ENCODE measurements at places on chromosomes 5 and 9.

- DNase-seq: no peak
Observed at GRCh38 chr9:108535526-108535925, 320.3 kb downstream of the ACTL7B start.

GRCh38 chr5:10442576-10442975 is 897 bp downstream of the ROPN1L start:
- no peak for DNase-seq

DNA sequence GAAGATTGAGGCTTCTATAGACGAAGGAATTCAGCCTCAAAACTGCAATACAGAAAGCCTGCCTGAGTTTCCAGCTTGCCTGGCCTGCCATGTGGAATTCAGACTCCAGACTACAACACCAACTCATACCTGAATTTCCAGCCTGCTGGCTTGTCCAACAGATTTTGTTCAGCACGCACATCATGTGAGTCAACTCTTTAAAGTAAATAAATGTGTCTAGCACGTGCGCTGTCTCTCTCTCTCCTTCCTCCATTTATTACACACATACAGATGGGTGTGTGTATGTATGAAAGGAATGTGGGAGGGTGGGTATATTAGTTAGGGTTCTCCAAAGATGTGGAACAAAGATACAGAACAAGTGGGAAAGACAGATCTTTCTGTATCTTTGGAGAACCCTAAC is 82.4 kb upstream of the TAS2R1 start:
- DNase-seq: peak; percentile 90

DNA sequence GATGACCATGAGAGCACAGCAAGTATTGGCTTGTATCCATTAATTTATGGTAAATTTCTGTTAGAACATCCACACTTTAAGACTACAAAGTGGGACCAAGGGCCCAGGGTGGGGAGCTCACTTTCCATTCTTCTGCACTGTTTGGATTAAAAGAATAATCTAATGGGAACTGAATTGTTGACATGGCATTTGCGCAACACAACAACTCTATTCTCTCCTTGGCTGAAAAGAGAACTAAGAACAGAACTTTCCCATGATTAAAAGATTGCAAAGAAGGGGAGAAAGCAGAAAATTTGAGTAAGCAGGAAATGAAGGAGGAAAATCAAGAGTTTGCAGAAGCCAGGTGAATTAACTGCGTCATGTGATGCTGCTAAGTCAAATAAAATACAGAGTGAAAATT is 143.4 kb downstream of the HINT1 start:
- DNase-seq: no peak

DNA sequence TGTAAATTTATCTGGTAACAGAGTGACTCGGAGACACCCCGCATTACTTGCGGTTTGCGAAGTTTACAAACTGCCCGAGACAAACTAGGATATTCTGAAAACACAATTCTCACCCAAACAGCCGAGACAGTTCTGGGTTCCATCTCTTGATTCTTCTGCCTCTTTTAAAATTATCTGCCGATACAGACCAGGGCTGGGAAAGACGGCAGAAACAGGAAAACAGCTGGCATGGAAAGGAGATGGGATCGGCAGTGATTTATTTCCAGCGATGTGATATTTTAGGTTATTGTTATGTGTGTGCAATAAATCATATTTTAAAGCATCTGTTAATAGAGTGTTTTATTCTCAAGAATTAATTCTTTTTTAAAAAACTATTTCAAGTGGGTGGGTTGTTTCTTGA is 93.3 kb upstream of the LMX1B start:
- DNase-seq: no peak

DNA sequence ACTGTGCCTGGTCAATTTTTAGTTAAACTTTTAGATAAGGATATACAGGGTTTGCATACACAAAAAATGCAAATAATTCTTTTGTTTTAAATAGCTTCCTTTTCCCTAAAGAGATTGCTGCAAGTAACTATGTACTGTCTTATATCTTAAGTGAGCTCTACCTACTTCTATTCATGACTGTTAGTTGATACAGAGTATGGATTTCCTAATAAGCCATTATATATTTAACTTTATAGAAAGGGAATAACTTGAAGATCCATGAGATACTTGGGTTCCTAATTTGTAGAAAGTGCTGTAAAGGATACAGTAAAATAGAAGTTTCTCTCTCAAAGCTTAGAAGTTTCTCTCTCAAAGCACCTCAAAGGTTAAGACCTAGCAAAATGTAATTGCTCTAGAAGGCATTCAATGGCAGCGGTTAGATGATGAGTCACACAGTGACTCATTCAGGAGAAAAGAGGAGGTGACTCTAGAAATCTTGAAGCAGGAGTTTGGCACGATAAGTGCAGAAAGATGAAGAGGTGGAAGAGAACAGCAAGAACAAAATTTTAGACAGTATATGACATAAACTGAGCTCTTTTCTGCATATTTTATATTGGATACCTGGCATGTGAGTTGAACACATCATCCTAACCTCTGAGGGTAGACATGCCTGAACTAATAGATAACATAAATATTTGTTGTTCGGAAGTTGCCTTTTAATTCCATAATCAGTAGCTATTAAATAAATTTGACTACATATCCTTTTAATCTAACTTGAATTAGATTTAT is 5.5 kb upstream of the DNAJC21 start:
- peak; percentile 57 for DNase-seq

DNA sequence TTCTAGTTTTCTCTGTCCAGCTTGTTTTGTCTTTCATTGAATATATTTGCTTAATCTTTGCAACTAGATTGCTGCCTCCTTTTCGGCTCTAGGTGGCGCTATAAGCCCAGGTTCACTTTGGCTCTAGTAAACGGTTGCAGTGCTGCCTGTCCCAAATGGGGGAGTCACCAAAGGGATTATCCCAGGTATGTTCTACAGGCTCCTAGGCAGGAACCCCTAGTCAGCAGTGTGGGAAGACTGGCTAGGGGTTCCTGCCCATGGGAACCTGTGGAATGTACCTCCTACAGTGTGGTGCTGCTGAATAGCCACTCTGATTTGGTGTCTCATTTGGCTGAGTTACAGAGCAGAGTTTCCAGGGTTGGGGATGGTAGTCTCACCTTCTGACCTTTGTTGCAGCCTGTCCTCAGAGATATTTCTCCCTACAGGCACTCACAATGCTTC is 85.2 kb downstream of the ARSB start:
- DNase-seq: no peak

DNA sequence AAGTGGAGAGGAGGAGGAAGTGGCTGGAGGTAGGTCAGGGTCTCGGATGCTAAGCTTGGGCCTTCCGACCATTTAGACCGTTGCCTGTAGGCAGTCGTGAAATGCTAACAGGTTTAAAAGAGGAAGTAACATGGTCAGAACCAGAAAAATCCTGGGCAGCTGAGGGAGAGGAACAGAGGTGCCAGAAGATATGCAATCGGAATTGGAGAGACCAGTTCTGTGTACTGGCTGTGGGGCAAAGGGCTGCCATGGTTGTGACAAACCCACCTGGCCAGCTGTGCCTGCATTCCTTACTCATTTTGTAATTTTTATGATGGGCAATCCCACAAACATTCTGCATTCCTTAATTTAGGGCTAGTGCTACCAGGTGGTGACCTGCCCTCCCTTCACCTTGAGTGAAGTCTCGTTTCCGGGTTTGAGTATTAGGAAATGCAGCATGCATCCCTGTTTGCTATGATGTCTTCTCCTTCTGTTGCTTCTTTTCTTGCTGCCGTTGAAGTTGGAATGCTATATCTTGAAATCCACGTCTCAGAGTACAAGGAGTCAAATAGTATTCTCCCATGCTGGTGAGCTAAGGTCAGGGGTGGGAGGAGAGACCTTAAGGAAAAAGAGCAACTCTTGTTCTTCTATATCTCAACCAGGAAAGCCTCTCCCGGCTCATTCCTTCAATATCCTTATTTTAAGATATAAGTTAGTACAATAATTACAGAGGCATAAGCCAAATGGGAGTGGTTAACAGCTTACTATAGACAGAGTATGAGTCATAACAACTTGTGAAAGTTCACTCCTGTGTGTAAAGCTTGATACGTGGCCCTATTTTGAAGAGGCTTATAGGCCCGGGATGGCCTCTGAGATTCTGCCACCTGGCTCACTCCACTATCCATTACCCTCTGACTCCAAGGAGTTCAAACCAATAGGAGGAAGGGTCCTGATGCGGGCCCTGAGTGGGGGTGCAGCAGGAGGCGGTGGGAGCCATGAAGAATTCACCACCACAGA is 37.0 kb downstream of the B4GALT1 start:
- no peak for DNase-seq

- no peak for DNase-seq
Observed at GRCh38 chr9:72540348-72540873, 19.0 kb downstream of the TMC1 start.

GRCh38 chr5:113112435-113112834 is 135.8 kb downstream of the DCP2 start:
- no peak for DNase-seq

GRCh38 chr5:159645179-159645846 is 271.0 kb upstream of the ADRA1B start:
- no peak for DNase-seq

- DNase-seq: no peak
Observed at GRCh38 chr5:62938927-62939326, 360.3 kb downstream of the LRRC70 start.

DNA sequence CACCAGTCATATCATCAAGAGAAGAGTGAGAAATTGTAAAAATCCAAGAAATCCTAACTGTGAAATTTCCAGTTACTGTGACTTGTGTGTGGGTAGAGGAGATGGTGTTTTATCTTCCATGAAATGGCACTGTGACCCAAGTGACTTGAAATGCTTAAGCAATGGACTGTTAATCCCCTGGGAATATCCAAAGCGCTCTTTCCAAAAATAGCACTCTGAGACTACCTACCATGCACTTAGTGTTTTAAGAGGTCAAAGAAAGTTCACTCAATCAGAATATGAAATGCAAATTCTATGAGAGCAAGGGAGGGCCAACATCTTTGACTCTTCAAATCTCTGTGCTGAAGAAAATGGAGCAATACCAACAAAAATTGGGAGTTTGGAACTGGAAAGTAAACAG is 244.0 kb downstream of the GABRB2 start:
- DNase-seq: no peak

GRCh38 chr9:81076131-81076530 is 613.2 kb downstream of the TLE1 start:
- DNase-seq: no peak

GRCh38 chr5:5135957-5136676 is 4.0 kb upstream of the ADAMTS16 start:
- no peak for DNase-seq

DNA sequence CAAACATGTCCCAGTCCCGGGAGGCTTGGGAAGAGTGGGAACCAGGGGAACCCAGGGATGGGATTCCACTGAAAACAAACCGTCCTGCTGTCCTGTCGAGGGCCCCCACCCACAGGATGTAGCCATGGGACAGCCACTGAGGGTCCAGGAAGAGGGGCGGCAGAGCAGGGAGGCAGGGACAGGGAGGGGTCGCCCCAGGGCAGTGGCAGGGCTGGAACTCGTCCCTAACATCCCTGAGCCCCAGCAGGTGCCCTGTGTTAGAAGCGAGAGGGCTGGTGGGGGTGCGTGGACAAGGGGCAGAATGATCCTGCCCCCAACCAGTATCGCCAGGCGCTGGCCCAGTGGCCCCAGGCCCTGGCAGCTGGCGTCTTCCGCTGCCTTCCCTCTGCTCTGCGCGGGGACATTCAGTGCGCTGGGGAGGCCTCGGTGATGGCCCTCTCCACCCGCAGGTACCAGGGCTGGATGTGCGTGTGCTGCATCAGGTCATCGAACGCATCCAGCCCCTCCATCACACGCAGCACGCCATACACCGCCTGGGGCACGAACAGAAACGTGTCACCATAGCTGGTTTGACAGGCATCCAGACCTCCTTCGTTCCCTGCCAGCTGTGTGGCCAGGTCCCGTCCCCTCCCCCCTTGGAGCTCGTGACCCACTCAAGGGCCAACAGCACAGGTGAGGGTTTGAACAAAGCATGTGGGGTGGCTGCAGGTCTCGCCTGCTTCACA is 6.6 kb downstream of the PTGES2 start:
- DNase-seq: no peak

DNA sequence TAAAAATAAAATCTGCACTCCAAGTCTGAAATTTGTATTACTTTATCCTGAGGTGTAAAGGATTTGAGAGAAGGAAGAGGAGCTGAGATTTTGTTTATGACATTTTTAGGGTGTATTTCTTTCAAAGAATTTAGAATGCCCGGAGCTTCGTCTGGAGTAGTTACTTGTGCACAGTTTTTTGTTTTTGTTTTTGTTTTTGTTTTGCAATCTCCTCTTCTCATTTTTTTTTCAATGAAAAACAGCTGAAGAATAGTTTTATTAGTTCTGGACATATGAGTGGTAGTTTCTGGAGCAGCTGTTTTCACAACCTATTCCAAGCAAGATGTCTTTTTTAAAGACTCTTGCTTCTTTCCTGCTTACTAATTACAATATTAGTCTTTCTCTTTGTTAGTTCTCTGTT is 408.2 kb upstream of the PTGER4 start:
- no peak for DNase-seq

DNA sequence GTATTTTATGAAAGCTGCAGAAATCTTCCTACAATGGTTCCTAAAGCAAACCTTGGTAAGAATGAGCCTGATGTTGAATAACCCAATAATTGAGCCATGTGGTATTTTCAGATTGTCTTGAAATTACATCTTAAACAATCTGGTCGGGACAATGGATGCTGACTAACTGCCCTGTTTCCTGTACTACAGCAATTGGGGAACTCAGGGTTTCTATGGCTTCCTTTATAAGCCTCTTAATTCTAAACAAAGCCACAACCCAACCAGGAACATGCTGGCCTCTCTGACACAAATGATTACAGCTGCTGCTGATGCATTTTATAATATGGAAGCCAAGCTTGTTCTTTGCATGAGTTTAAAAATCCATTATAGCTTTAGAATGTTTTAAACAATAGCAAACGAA is 30.2 kb downstream of the PTPN3 start:
- DNase-seq: no peak

GRCh38 chr5:10838038-10838437 is 77.0 kb upstream of the DAP start:
- DNase-seq: no peak

DNA sequence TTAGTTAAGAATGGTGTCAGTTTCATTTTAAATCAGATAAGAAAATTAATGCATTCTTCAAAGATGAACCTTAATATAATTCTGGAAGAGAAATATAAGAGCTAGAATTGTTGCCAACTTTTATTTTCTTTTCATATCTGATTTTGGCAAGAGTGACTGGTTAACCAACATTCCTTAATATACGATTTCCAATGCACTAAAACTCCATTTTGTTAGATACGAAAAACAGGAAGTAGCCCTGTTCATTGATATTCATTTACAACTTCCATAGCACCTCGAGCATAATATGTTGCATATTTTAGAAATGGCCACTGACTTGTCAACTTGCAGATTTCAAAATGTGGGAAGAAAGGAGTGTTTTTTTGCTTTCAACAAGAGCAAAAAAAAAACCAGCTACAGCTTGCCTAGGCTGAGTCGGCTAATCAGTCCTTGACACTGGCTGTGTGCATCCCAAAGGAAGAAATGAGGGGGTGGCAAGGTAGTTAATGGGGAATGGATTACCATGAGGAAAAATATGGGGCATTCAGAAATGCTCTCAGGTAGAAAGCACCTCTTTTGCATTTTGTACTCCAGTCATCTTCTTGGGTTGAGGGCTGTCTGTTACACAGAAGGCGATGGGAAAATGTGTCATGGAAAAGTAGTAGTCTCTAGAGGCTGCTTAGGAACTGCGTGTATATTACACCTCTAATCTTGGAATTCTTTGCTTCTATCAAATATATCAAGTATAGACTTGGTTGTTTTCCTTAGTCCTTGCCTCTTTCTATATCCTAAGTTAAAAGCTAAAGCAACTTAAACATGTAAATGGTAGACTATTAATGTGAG is 3.9 kb downstream of the MAP3K1 start:
- no peak for DNase-seq

- DNase-seq: no peak
Observed at GRCh38 chr5:151236888-151237287, 13.0 kb upstream of the CCDC69 start.

- DNase-seq: no peak
Observed at GRCh38 chr9:75482566-75482965, 394.3 kb downstream of the OSTF1 start.
